T-helper 1 cell (primary cell): ENCODE measurements at places on chromosomes 7 and 10.
A peak's percentile ranks its signal among the peaks of the same experiment; 100 is the strongest.

- DNase-seq, result no peak
Measured at GRCh38 chr10:72563327-72563932, 62.4 kb downstream of the MICU1 start.

DNA sequence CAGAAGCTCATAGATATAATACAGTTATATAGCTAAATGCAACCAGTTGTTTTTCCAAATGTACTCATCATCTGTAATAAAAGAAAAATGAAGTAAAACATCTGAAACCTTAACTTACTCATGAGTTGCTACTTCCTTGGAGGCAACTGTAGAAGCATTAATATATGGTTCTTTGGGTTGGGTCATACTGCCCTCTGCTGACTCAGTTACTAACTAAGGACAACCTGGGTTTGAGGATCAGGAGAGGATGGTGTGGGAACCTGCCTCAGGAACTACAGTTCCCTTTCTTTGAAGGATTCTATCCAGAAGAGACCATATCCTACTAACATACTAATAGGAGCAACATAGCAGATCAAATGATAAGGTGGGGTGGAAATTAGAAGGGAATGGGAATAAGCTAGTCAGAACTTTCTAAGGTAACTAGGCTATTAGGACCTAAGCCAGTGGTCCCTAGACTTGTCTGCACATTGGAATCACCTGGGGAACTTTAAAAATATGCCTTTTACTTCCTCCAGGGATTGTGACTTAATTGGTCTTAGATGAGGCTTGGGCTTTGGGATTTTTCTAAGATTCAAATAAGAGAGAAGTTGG is 20.7 kb downstream of the COX15 start:
- DNase-seq, result peak; percentile 21

DNA sequence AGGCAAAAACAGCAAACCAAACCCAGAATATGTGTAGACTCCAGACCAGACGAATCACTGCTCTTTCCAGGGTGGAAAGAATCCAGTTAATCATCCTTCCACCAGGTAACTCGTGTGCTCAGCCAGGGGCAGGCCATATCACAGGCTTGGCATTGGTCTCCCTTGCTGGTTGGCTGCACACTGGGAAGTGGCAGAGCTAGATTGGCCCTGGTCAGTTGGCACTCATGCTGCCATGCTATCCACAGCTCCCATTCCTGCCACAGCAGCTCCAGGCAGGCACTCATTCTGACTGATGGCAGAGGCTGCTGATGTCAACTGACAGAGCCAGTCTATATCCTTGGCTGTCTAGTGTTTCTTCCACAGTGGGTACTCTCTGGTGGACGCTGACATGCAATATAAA is 9.7 kb upstream of the GDF10 start:
- no peak for DNase-seq

DNA sequence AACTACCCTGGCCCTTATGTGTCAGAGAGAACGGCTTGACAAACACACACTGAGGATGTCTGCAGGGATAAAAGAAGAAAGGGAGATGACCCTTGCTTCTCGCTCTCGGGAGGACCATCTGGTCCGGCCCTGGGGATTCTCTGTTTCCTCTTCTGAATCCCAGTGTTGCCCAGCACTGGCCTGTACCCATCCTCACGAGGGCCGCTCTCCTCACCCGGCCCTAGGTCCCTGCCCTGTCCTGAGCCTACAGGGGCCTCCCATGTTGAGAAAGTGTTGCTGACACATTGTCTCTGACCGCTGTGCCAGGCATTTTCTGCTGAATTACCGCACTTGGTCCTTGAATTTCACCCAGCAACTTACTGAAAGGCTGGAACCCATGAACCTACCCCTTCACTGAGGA is 171.9 kb upstream of the LANCL2 start:
- no peak for DNase-seq

DNA sequence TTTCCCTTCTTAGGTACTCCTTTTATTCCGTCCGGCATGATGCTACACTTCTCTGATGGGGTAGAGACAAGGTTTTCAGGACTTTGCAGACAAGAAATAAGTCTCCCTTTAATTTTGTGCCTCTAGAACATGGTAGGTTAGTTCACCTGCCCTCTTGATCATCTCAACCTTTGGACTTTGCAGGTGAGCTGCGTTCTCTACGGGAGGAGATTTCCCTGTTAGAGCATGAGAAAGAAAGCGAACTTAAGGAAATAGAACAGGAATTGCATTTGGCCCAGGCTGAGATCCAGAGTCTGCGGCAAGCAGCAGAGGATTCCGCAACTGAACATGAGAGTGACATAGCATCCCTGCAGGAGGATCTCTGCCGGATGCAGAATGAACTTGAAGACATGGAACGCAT is 9.2 kb downstream of the CCDC136 start:
- DNase-seq, result no peak

DNA sequence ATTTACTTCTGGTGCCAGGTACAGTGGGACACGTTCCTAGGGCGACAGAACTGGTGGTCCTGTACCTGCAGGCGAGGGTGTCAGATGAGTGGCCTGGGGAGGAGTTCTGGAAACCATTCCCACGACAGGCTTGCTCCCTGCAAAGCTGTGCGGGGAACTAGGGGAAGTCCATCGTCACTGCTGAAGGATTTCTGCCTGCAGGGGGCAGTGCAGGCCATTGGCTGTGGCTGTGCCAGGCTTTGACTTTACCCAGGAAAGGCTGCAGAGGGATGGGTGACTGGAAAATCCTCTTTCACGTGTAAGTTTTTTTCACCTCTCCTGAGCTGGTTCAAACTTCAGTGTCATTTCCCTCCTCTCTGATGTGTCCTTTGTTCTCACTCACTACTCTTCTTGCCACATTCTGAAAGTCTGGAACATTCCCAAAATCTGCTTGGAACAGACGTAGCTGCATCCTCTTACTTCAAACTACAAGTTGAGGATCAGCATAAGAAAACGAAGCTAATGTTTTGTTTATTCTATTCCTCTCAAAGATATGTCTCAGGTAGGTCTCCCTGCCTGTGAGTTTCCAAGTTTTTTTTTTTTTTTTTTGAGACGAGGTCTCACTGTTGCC is 126.5 kb downstream of the SH2D4B start:
- DNase-seq, result peak; percentile 20

DNA sequence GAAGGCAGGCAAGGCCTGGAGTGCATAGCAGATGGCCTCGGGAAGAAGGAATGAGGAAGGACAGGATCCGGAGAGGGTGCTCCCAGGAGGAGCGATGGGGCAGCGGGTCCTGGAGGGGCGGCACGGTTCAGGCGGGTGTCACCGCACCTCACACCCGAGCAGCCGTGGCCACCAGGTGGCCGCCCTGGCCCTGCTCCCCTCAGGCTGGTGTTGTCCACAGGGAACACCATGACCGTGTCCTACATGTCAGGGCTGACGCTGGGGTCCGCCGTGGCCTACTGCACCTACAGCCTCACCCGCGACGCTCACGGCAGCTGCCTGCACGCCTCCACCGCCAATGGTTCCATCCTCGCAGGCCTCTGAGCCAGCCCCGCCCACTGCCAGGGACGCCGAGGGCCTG is 19.8 kb downstream of the SLC29A4 start:
- no peak for DNase-seq

- no peak for DNase-seq
Measured at GRCh38 chr7:112616295-112616694, 135.5 kb downstream of the LSMEM1 start.

- no peak for DNase-seq
Measured at GRCh38 chr7:1100834-1101562, 13.1 kb downstream of the GPER1 start.

GRCh38 chr7:107856806-107857540 is 34.0 kb upstream of the DLD start:
- no peak for DNase-seq

DNA sequence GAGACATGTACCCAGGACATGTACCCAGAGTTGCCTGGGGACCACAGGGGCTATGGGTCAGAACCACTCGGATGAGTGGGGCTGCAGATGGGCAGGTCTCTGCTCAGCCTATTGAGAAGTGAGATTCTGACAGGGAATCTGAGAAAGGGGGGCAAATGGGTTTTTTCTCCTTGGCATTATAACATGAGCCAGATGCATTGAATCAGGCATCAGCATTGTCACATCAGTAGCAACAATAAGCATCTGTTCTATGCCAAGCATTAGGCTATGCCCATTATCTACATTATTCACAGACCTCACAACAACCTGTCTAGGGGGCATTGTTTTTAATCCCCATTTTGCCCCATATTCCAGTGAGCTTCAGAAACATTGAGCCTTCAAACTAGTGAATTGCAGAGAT is 108.2 kb downstream of the PLCE1 start:
- no peak for DNase-seq

GRCh38 chr7:26307226-26307625 is 15.6 kb downstream of the SNX10 start:
- no peak for DNase-seq

- no peak for DNase-seq
Measured at GRCh38 chr7:151299940-151300645, 41.5 kb upstream of the NUB1 start.

GRCh38 chr10:85602713-85603112 is 763.9 kb downstream of the GRID1 start:
- no peak for DNase-seq

DNA sequence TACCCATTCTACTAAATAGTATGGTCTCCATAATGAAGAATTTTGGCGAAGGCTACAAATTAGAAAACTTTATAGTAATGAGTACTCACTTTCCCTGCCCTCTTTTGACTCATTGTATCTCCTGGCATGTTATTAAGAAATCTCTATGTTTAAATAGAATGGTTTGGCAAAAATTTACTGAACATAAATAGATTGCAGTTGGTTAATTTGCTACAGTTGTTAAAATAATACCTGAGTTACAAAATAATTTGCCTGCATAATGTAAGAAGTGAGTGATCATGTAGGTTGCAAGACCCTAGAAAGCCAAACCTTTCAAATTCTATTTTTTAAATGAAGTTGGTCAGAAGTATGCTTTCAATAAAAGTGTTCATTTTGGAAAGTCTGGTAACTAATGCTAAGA is 176.8 kb upstream of the AHR start:
- no peak for DNase-seq

- no peak for DNase-seq
Measured at GRCh38 chr10:71187197-71187596, 25.2 kb upstream of the UNC5B start.

- no peak for DNase-seq
Measured at GRCh38 chr10:110443239-110444003, 54.3 kb upstream of the DUSP5 start.

DNA sequence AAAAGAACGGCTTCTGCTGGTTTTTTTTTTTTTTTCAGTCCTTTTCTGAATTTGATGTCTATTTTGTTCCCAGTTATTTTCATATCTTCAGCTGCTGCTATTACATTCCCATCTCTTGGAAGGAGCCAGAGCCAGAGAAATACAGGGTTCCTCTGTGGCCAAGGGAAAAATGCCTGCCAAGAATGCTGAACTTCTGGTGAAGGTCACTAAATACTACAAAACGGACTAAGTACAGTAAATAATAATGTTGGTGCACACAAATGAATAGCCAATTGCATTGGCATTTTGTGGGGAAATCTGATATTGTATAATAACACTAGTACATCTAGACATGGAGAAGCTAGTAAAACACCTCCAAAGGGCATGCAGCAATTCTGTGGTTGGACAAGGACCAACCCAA is 56.3 kb upstream of the ZEB1 start:
- no peak for DNase-seq

GRCh38 chr10:82149674-82150073 is 274.7 kb downstream of the NRG3 start:
- DNase-seq, result no peak

DNA sequence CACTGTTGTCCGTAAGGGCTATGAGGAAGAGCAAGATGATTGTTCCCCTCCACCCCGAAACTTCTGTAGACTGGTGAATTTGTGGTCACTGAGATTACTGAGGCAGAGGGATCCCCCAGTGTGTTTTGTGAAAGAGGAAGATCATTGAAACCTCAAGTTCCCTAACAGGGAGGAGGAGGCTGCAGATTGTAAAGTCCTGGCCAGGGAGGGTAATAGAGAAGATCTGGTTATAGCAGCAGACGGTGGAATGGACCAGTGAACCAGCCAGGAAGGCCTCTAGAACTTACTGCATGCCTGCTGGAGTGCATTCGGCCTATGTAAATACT is 31.1 kb downstream of the LMTK2 start:
- DNase-seq, result no peak
